HS-27A (cell line): ENCODE measurements at places on chromosomes 4 and X.

- DNase-seq = no peak
These were observed at the start of gene SORBS2 for GRCh38 chr4:185811509-185812364. TSS of gene SORBS2 (minus strand) at chr4:185812194. CDS start at chr4:185690571, 121,623 bp downstream.

DNA sequence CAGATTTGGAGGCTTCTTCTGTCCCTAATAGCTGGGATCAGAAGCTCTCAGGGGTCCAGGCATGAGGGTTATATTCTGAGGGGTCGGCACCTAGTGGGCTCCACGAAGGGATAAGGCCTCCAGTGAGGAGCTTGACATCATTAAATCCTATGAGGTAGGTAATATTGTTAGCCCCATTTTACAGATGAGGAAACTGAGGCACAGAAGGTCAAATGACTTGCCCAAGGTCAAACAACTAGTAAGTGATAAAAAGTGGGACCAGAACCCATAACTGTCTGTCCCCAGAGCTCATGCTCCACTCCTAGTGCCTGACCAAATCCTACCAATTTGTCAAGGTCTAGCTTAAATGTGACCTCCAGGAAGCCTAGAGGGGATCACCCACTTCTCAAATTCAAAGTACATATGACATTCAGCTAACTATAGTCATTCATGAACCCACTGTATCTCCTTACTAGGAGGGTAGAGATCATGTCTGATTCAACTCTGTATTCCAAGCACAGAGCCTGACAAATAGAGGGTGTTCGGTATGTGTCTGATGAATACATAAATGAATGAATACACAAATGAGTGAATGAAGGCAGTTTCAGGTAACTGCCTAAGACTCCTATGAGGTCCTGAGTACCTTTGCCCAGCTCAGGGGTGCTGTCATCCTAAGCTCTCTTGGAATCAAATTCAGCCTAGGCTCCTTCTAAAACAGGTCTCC is 43.3 kb downstream of the SMC1A start:
- no peak for DNase-seq

DNA sequence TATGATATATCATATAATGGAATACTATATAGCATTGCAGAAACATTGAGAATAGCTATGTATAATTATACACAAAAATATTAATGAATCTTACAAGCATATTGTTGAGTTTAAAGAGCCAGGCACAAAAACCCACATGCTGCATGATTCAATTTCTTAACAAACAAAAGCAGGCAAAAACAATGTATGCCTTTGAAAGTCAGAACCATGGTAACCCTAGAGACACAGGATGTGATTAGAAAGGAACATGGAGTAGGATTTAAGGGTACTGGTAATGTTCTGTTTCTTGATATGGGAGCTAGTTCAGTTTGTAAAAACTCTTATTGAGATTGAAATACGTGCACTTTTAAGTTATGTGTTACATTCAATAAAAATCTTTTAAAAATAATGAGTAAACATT is 21.5 kb downstream of the CXCL8 start:
- DNase-seq = no peak

- no peak for DNase-seq
These were observed 57.4 kb downstream of the SPOCK3 start for GRCh38 chr4:167176723-167177367.

GRCh38 chrX:46716796-46717195 is 42.1 kb downstream of the SLC9A7 start:
- DNase-seq = no peak

DNA sequence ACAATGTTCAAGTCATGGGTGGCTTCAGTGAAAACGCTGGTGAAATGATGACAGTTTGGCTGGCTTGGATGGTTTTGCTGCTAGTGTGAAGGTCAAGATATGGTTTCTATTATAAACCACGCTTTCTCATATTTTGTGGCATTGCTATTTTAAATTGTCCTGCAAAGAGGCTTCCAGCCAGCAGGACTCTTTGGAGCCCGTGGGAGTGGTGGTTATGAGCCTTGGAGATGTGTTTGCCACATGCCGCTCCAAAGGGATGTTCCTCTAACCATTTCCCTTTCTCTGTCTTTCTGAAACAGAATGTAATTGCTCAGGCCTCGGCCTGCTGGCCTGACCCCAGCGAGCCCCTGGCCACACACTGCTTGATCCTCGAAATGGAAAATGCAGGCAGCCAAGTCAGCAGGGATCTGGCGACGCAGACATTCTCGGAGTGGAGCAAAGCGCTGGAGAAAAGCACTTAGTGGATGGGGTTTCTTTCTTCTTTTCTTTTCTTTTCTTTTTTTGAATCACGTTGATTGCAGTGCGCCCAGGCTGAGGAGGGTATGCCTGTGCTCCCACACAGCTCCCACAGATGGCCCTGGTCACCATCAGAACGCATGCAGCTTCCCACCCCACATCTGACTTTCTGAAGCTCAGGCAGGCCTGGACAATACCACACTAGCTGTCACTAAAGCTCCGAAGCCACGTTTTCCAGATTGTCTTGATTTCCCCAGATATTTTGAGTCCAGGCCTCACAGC is 114.0 kb downstream of the ENPP6 start:
- DNase-seq = no peak

- no peak for DNase-seq
These were observed 244.2 kb downstream of the CBLL2 start for GRCh38 chrX:22516893-22517292.

DNA sequence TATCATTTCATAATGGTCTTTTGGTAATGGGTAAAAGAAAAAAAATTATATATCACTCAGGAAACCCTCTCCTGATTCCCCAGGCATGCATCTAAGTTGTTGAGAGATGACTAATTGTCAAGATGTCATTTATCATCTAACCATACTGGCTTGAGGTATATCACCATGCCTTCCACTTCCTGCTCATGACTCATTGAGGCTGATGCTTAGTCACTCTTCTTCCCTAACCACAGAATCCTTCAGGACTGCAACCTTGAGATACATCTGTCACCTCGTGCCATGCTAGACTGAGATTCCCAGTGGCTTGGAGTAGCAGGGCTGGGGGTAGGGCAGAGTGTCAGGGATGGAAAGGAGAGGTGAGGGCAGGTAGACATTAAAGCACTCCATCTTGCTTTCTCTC is 782.5 kb upstream of the INTU start:
- DNase-seq = peak; percentile 87

DNA sequence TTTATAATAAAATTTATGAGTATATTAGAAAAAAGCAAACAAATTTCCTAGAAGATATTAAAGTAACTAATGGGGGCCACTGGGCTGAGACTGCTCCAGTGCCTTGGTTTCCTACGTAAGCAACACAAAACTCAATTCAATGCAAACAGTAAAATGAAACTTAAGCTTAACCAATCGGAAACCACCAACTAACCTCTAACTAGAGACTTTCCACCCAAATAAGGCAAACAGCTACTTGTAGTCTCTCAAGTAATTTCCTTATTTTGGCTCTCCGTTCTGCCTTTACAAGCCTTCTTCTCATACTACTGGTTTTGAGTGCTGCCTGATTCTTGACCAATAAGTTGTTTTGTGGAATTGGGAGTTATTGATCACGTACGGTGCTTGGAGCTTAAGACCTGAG is 167.3 kb upstream of the VEGFC start:
- DNase-seq = no peak

GRCh38 chr4:2445571-2445970 is 23.3 kb upstream of the RNF4 start:
- DNase-seq = no peak

GRCh38 chr4:165158762-165159161 is 46.1 kb upstream of the TMEM192 start:
- DNase-seq = no peak

DNA sequence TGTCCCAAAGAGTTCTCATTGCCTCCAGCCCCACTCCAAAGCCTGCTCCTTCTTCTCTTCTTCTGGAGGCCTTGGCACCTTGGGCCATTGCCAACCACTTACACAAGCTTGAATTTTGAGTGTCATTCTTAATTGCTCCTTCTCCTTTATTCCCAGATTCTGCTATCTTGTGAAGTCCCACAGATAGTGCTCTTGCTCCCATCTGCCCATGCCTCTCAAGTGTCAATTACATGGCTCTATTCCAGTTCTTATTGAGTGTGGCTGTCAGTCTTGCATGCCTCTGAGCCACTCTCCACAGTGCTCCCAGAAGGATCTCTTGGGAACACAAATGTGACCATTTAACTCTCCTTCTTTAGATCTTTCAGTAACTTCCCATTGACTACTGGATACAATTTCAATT is 117.3 kb upstream of the SFRP2 start:
- no peak for DNase-seq

DNA sequence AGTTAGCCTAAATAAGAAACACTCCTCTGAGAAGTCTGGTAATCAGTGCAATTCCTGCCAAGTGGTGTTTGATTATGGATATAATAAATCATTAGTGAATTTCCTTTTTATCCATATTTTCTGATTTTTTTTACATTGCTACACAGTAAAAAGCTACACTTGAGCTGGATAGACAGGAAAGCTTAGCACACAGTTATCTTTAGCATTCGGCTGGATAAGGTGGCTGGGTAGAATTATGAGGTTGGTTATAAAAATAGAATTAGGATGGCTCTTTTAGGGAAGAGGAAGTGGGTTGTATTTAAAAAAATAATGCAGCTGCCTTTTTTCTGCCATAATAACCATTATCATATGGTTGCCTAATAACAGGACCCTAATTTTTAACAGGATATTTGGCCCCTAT is 460.6 kb downstream of the NAF1 start:
- DNase-seq = no peak

GRCh38 chr4:36417146-36417545 is 135.7 kb downstream of the DTHD1 start:
- DNase-seq = no peak
